ENCODE measurements at places on chromosomes 7 and 10.

DNA sequence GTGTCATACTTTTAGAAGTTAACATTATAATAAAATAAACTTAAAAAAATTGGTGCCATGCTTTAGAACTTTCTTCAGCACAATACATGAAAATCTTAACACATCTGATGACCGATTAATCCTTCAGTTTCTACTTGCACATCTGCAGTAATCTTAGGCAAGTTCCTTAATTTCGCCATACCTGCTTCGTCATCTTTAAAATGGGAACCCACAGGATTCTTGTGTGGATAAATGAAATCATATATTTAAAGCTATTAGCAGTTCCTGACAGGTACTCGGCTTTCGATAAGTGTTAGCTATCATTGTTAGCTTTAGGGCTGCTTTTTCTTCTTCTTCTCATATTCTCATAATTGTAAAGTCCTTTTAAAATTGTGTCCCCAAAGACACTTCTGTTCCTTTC, 907 bp upstream of the VPS50 start:
- no peak for DNase-seq

- no peak for DNase-seq
Measured at GRCh38 chr10:118395947-118396346, 53.8 kb upstream of the FAM204A start.

DNA sequence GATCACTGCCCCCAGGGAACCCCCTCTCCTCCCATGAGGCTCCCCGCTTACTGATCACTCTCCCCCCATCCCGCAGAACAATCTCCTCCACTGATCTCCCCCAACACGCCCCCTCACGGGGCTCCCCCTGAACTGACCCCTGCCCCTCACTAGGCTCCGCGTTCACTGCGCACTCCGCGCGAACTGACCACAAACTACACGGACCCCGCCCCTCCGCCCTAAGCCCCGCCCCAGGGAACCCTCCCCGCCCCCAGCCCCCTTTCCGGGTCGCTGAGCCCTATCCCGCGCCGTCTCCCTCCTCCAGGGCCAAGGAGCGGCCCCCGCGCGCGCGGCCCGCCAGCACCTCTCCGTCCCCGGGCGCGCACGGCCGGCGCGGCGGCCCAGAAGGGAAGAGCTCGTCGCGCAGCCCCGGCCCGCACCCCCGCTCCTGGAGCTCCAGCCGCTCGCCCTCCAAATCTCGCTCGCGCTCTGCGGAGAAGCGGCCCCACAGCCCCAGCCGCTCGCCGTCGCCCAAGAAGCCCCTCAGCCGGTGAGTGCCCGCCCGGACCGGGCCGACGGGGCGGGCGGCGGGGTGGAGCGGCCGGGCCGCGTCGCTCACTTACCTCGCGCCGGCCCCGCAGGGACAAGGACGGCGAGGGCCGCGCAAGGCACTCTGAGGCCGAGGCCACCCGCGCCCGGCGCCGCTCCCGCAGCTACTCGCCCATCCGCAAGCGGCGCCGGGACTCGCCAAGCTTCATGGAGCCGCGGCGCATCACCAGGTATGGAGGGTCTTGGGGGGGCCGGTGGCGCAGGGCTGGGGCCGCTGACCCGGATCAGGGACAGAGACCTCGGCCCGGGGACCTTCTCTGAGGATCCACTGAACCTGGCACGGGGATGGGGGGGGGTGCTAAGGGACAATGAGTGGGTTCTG, 19.9 kb upstream of the HSPB1 start:
- DNase-seq: no peak

GRCh38 chr10:88987243-88987725, 3.3 kb upstream of the FAS start:
- no peak for DNase-seq

DNA sequence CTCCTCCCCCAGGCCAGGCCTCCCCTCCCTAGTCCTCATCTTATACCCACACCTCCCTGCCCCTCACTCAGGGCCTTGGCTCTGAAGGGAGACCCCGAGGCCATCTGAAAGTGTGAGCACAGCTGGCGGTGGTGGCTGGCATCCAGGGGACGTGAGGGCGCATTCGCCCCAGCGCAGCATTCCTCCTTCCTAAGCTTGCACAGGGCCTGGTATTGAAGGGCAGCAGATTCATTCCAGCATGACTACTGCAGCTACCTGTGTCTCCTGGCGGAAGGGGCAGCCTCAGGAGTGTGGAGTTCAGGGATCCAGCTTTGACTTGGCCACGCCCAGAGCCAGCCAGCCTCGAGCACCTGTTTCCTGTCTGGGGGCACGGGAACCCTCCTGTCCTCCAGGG, 72.6 kb downstream of the PARP12 start:
- DNase-seq: no peak

- no peak for DNase-seq
Measured at GRCh38 chr10:10730471-10731043, 287.1 kb upstream of the CELF2 start.

GRCh38 chr10:8776926-8777622, 722.6 kb downstream of the GATA3 start:
- DNase-seq: no peak

DNA sequence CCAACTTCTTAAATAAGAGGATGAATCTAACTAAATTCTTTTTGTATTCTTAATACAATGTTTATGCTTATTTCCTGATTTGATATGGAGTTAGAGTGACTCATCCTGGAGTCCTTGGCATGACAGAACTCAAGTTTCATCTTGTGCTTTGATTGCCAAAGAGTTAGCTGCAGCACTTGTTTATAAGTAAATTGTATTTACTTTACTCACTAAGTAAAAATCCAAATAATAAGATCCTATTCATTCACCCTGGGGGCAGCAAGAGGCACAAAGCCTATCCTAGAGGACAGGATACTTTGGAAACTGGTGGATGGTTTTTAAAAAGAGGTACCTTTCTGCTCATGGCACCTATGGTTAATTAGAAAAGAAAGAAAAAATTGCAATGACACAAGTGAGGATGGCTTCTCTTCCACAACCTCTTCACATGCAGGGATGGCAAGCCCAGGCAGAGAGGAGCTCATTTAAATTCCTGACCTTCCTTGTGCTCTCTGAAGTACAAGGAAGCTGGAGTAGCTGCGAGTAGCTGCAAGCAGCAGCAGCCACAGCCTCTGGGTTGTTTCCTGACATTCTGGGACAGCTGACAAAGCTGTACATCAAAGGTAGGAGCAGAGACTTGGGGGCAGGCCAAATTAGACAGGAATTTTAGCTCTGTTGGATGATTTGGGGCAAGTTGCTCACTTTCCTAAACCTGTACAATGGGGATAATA, 28.5 kb upstream of the CROT start:
- DNase-seq: no peak

DNA sequence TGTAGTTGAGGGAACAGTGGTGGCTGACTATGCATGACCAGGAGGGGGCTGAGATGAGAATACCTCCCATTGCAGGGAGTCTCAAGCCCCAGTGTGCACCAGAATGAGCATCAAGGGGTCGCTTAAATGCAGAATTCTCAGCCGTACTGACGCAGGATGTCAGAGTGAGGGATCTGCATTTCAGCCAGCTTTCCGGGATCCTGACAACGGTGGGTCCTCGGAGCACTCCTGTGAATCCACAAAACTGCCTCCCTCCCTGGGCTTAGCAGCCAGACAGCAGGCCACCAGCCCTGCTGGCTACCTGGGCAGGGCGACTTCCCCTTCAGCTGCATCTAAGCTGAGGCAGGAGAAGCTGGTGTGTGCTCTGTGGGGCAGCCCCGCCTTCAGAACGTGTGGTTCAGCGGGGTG, 21.8 kb upstream of the LOXL4 start:
- no peak for DNase-seq

DNA sequence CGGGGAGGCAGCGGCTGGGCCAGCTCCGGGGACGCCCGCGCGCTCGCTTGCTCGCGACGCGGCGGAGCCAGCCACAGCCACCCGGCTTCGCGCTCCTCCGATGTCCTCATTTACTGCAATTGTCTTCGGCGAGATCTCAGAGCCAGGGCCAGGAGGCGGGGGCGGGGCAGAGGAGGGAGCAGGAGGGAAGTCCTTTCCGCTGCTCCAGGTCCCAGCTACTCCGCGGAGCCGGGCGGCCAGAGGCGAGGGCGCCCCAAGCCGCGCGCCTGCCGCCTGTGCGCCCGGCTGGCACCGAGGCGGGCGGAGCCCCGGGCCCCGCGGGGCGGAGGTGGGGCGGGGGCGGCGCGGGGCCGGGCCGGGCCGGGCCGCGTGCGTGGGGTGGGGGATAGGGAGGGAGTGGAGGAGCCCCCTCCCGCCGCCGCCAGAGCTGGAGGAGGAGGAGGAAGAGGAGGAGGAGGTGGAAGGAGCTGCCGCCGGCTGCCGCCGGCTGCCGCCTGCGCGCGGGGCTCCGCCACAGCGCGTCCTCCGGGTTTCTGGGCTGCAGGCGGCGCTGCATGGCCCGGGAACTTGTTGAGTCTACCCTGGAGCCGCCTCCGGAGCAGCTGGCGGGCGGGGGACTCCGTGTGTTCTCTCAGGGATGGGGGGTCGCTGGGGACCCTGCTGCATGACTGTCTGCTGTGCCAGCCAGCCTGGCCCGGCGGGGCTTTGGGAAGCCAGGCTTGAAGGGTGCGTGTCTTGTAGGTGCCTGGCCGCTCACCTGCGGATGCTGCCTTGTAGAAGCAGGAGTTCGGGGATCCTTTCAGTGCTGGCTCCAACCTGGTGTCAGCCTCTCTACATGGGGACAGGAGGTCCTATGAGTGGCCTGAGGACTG, at the start of gene INSYN2A:
Gene INSYN2A, minus strand, starts transcription at position 310 of the 872 bp plus-strand sequence. CDS start 20,196 bp downstream, outside the sequence.
- DNase-seq: no peak

GRCh38 chr7:128833946-128834325, 3.7 kb downstream of the FLNC start:
- DNase-seq: no peak

- DNase-seq: no peak
Measured at GRCh38 chr7:108863227-108863848, 293.7 kb downstream of the DNAJB9 start.

GRCh38 chr7:151611041-151611440, 91.3 kb upstream of the RHEB start:
- no peak for DNase-seq

- DNase-seq: no peak
Measured at GRCh38 chr10:108696792-108697477, 1226.4 kb downstream of the XPNPEP1 start.

GRCh38 chr7:88664630-88665233, 94.8 kb upstream of the ZNF804B start:
- no peak for DNase-seq

DNA sequence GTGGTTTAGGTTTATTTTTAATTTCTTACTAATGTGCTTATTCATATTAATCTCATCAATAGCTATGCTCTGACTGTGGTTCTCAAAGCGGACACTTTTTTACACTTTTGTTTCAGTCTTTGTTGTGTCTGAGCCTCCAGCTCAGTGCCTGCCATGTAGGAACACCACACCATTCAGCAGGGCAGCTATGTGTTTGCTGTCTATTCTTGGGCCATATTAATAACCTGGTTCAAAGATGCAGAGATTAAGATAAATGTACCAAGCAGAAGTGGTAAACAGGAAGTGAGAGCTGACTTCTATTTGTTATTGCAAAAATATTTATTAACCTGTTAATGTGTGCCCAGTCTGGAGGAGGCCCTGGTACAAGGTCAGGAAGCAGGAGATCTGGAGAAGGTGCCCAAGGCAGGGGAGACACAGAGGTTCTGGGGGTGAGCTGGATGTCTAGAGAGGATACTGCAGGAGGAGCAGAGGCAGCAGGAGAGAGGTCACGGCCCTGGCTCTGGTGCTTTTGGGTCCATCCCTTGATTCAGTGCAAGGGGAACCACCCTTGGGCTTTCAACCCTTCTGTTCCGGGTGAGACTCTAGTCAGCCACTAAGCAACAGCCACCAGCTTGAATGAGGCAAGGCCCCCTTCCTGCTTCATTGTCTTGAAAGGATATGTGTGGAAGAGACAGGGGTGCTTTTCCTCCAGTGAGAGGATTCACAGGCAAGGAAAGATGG, 1.9 kb downstream of the TBXAS1 start:
- DNase-seq: no peak

- DNase-seq: no peak
Measured at GRCh38 chr10:96301616-96302015, 2.6 kb upstream of the DNTT start.

DNA sequence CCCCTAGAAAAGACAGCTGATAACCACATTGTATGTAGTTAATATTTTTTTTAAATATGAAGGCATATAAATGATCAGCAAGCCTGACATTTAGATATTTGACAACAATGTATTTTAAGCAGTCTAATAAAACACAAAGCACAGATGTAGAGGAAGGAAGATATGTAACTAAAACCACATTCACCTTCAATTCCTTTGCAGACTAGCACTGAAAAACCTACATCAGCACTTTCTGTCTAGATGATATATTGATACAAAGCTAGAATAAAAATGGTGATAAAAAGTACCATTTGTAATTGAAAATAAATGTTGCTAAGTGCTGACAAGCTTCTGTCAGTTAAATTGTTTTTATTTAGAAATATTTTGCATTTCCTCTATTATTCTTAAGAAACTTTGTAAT, 153.6 kb downstream of the IMMP2L start:
- no peak for DNase-seq

- no peak for DNase-seq
Measured at GRCh38 chr10:42887734-42888503, 105.3 kb downstream of the BMS1 start.

DNA sequence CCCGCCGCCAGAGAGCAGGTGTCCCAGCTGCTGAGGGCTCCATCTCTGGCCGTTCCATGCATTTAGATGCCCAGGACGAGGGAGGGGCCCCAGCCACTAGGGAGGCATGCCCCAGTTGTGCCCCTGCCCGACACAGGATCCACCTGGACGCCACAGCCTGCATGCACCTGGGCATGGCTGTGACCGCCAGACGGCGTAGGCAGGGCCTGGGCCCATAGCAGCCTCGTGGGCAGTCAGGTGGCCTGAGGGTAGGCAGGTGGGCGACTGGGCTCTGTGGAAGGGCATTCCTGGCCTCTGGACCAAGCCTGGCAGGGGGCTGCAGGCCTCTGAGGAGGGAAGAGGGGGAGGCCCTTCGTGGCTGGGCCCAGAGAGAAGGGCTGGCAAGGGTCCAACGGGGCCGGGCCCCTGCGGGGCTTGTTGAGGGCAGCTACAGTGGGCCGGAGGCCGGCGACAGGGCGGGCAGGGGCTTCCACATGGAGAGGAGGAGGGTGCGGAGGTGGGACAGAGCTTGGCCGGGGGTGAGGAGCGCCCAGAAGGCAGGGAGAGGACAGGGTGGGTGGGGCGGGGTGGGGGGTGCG, 76.0 kb upstream of the NKX6-2 start:
- DNase-seq: no peak
